ENCODE measurements at places on chromosomes 7 and 10. TPM values are rescaled to one million over a fixed set of nuclear protein-coding genes. Genes with fewer than 3 reads are reported as not detected.

Gene SLC12A9
- 20.2 TPM for polyA plus RNA-seq

Gene SLIT1
- polyA plus RNA-seq = 1.1 TPM

Gene FAM241B
- 0.45 TPM for polyA plus RNA-seq

Gene TUBB8
- not detected for polyA plus RNA-seq

Gene LAMB1
- 609 TPM for polyA plus RNA-seq

Gene FGL2
- 15.2 TPM for polyA plus RNA-seq

Gene LIPJ
- polyA plus RNA-seq = not detected

Gene SLC26A4
- 1.1 TPM for polyA plus RNA-seq

DNA sequence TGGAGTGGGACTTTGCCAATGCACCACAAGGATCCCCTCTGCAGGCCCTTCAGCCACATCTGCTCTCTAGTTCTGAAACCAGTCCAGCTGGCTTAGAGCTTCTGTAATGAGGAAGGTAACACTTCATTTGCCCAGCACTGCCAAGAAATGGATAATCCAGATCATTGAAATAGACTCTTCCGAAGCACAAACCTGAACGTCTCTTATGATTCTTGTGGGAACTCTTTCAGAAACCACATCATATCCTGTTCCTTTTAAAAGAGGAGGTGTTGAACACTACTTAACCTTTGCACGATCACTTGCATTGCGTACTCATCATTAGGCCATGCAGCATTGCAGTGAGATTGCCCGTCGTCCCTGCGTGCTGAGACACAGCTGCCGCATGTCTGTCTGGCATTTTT, 25.8 kb upstream of the PLPP4 start:
- peak; percentile 72 for DNase-seq

DNA sequence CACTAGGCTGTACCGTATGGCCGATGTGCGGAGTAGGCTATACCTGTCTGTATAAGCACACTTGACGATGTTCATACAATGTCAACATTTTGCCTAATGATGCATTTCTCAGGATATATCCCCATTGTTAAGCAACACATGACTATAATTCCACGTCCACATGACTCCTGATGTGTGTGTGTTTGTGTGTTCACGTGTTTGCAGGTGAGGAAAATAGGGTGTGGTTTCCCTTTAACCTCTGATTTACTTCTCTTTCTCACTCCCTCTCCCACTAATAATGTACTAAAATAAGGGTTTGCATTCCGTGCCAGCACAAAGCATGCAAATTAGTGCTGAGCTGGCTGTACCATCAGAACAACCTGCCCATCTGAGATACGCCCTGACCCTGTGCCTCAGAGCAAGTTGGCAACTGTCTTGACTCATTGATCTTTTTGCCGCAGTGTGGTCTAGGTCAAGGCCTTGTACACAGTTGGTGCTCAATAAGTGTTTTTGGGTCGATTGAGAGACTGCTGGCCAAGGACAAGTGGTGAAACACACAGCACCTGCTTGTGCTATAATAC, 64.6 kb upstream of the DOCK1 start:
- no peak for DNase-seq

GRCh38 chr10:109977382-109977806, 30.4 kb upstream of the ADD3 start:
- DNase-seq = peak; percentile 60

- no peak for DNase-seq
Measured at GRCh38 chr7:21671859-21672258, 129.0 kb downstream of the DNAH11 start.

GRCh38 chr7:80362010-80362618, 149.8 kb downstream of the GNAT3 start:
- DNase-seq = peak; percentile 51

DNA sequence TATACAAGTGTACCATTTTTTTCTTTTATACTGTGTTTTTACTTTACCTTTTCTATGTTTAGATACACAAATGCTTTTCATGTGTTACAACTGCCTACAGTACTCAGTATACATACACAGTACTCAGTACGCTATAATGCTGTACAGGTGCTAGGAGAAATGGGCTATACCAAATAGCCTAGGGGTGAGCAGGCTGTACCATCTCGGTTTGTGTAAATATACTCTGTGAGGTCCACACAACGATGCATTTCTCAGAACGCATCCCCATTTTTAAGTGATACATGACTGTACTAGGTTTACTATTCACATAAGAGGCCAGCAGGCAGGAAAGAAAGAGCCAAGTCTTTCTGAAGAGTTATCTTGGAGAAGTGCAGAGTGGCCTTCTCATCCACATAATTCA, 426.4 kb upstream of the MTPN start:
- DNase-seq = no peak

DNA sequence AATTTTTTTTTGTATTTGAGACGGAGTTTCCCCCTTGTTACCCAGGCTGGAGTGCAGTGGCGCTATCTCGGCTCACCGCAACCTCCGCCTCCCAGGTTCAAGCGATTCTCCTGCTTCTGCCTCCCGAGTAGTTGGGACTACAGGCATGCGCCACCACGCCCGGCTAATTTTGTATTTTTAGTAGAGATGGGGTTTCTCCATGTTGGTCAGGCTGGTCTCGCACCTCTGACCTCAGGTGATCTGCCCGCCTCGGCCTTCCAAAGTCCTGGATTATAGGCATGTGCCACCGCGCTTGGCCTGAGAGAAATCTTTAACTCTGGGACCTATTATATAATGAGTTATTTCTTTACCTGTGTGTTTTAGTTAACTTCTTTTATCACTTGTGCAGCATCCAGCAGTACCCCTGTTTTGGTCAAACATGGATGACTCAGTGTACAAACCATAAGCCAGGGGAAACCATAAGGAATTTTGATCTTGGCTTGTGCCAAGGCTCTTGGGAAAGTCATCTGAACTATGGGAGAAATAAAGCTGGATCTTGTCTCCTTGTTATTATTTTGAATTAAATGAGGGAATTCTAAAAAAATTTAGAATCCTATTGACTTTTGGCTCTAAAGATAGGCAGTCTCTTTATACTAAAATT, 23.6 kb upstream of the ZRANB1 start:
- peak; percentile 16 for DNase-seq

- no peak for DNase-seq
Measured at GRCh38 chr7:9148687-9149086, 715.3 kb downstream of the NXPH1 start.

- no peak for DNase-seq
Measured at GRCh38 chr10:7373039-7373438, 37.8 kb downstream of the SFMBT2 start.

- no peak for DNase-seq
Measured at GRCh38 chr10:80971461-80971860, 433.8 kb downstream of the SH2D4B start.

DNA sequence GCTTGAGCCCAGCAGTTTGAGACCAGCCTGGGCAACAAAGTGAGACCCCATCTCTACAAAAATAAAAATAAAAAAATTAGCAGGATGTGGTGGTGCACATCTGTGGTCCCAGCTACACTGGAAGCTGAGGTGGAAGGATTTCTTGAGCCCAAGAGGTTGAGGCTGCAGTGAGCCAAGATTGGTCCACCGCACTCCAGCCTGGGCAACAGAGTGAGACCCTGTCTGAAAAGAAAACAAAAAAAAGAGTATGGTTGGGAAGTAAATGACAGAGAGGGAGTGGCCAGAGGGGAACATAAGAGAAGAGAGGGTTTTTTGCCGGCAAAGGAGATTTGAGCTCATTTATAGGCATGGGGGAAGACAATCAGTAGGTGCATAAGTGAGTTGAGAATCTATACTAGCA, 19.7 kb downstream of the PLXDC2 start:
- DNase-seq = no peak

GRCh38 chr7:151152643-151153513, 14.6 kb downstream of the GBX1 start:
- DNase-seq = no peak

- DNase-seq = no peak
Measured at GRCh38 chr10:31847515-31847914, 81.1 kb downstream of the ARHGAP12 start.

GRCh38 chr10:3002304-3002703, 65.0 kb upstream of the PFKP start:
- no peak for DNase-seq

GRCh38 chr10:58587676-58588075, 75.0 kb downstream of the BICC1 start:
- no peak for DNase-seq

All from muscle of leg (tissue), 16 donors.